ENCODE measurements at places on chromosomes 5 and 9.

GRCh38 chr5:7391814-7392692, 3.9 kb upstream of the ADCY2 start:
- no peak for DNase-seq

GRCh38 chr5:179371121-179371510, 25.9 kb upstream of the ADAMTS2 start:
- DNase-seq, result no peak

DNA sequence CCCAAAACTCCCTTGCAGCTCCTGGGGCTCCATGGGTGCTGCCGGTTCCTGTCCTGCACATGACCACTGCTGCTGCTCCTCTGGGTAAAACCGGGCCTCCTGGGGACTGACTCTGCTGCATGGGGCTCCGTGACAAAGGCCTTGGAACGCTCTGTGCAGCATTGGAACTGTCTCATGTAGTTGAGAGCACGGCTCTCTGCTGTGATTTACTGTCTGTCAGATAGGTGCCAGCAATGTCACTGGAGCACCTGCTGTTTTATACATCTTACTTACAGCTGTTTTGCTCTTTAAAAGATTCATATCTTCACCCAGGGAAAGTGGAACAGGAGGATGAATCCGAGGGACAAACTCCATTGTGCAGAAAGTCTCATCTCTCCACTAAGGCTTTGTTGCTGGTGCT, 138.1 kb downstream of the YIPF5 start:
- no peak for DNase-seq

DNA sequence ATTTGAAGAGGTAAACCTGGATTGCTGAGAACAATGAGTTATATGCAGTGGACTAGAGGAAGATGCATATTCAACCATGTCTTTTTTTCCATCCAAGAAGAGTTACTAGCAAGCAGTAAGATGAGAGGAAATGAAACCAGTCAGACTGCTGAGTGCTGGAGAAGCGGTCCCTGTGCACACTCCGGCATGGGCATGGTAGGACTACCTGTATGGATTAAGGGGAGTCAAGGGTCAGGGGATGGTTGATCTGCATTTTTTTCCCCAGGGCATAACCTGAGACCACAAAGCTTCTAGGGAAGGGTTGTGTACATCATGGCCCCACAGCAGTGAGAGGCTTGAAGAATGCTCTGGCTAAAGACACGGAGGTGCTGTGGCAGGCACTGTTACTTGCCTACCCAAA, 76.6 kb upstream of the ZNF169 start:
- no peak for DNase-seq

- peak; percentile 60 for DNase-seq
Observed at GRCh38 chr5:93584596-93585040, 1.6 kb downstream of the NR2F1 start.

DNA sequence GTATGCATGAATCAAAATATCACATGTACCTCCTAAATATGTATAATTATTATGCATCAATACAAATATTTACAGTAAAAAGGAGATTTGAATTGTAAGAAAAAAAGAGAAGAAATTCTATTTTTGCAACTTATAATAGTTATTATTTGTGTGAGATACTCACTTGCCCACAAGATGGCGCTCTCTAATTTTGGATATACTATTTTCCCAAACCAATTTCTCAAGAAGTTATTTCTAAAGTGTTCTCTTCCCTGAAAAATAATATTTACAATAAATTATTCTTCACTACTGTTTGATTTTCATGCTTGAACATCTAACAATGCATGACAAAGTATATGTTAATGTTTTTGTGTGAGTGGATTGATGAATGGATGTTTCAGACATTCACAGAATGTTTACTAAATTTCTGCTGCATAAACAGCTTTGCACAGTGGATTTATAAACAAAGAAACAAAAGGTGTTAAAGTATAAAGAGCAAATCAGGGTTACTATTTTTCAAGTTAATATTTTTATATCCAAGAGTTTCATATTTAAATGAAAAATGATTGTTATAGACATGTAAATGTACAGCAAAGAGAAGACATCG, 503.4 kb downstream of the PDE4D start:
- DNase-seq, result peak; percentile 47

DNA sequence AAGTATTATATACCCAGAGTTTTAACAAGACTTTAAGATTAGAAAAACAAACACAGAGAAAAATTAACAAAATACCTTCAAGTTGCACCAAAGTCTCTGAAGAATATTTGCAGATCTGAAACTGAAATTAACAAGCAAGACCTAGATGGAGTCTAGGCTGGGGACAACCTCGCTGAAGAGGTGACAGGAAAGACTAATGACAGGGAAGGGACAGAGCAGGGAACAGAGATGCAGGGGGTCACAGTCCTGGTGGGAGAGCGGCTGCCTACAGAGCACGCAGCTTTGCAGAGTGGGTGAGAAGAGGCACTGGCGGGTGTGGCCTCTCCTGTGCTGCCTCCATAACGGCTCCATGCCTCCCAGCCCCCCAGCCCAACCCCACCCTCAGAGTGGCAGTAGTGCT, 13.5 kb downstream of the RETREG1 start:
- no peak for DNase-seq

DNA sequence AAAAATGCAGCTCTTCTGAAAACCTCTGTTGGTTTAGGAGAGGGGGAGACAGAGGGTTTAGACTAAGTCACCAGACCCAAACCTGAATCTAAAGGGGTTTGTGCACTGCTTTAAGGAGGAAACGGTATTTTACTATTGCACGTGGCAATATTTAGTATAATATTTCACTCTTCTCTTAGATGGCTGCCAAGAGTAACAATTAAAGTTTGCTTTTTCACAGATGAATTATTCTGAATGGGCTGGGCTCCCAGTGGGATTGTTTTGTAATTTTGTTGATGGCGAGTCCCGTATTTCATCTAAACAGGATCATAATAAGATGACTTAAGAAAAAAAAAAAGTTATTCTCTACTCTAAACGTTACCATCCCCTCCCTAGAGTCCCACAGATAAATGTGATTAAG, 245.4 kb downstream of the PCSK5 start:
- DNase-seq, result no peak

GRCh38 chr9:22354699-22355384, 91.8 kb upstream of the DMRTA1 start:
- DNase-seq, result no peak
